ENCODE measurements at places on chromosomes 1 and 21.

DNA sequence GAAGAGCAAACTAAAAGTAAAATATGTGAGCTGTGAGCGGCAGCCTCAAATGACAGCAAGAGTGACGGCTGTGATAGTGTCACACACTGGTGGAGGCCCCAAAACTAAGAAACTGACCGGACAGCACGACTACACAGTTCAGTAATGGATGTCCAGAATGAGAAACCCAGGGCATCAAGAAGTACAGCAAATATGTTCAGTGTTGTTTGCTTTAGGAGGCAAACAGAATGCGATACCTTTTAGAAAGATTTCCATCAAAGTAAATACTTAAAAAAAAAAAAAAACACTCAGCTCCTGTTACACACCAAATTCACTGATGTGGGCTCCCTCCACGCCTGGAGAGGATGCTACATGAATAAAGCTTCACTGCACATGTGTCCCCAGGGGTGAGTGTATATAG is 1.1 kb upstream of the PKP1 start:
- no peak for DNase-seq

DNA sequence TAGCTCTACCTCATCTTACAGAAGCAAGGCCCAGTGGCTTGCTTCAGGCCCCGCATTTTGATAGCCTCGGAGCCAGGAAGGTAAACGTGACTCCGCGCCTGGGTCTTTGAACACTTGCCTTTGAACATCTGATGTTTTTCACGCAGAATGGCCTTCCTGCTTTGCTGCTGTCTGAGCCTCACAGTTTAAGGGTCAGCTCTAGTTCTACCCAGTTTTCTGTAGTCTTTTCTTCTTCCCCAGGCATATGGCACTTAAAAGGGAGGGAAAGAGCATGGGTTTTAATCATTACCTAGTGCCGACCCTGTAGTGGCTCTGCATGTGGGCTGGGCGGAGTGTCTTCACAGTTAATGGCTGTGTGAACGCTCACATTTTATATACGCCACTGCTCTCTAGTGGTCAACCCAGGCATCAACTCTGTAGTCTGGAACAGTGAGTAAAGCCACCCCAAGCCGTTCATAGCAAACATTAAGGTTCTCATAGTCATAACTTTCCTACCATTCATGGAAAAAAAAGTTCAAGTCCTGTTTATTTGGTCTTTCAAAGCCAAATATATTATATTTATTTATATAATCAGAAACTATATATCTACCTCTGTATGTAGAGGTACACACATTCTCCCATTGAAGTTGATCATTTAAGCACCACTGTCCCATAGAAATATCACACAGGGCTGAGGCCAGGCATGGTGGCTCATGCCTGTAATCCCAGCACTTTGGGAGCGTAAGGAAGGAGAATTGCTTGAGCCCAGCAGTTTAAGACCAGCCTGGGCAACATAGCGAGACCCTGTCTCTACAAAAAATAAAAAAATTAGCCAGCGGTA is 78.1 kb downstream of the IER5 start:
- peak; percentile 76 for DNase-seq

DNA sequence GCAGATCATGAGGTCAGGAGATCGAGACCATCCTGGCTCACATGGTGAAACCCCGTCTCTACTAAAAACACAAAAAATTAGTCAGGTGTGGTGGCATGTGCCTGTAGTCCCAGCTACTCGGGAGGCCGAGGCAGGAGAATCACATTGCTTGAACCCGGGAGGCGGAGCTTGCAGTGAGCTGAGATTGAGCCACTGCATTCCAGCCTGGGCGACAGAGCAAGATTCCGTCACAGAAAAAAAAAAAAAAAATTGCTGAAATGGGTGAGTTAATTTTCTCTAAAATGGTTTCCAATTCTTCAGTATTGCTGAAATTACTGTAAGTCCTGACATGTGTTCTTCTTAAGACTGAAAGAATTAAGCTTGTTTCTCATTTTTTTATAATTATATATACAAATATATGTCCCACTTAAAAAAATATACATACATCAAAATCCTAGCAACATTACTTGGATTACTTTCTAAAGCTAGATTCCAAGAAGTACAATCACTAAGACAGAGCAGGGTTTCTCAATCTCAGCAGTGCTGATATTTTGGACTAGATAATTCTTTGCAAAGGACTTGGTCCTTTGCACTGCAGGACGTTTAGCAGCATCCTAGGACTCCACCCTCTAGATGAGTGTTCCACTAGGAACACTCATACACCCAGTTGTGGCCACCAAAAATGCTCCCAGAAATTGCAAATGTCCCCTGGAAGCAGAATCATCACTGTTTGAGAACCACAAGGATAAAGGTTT is 24.8 kb downstream of the ZNHIT6 start:
- no peak for DNase-seq

DNA sequence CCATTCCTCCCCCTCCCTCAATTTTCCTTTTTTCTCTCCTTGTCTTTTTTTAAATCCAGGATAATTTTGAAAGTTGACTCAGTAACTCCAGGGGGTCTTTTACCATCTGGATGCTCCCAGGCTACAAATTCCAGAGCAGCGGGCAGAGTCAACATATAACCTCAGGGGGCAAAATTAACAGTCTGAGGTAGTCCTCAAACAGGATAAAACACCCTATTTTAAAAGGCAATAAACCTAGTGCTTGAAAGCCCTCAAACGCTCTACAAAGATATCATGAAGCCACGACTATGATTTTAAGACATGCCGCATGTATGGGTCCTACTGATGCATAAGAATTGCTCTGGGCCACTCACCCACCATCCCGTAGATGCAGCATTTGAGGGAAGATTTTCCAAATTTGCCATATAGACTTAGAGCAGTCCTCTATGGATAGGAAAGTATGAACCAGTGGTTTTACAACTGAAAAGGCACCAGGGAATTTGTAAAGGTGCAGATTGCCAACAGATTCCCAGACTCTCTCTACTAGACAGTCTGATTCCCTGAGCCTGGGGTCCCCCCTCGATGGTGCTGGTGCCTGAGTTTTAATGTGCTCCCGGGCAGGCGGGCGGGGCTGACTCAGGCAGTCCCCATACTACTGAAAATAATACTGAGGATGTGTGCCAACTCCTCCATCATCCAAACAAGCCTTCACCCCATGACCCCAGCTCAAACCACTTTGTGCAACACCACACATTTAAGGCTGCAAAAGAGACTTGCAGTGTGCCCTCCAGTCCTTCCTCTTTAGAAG is 37.2 kb downstream of the PTPN14 start:
- DNase-seq, result no peak

GRCh38 chr1:31120783-31121180 is 55.3 kb upstream of the PUM1 start:
- no peak for DNase-seq

DNA sequence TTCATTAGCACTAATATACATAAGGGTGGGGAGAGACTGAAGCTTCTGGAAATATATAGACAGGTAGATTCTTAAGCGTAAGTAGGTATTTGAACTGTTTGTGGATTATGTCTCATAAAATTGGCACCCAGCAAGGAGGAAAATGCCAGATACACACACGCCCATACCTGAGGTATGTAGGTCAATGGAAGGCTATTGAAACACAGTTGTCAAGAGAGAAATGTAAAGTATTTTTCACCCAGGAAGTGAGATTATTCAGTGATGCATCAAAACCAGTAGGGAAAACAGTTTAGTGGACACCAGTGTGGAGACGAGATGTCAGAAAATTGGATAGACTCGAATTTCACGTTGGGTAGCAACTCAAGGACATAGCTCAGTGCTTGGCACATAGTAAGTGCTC is 4.7 kb upstream of the RSPH1 start:
- DNase-seq, result no peak

- DNase-seq, result no peak
Observed at GRCh38 chr21:17613242-17613676, 558 bp upstream of the BTG3 start.

GRCh38 chr1:81226603-81226928 is 574.2 kb upstream of the ADGRL2 start:
- DNase-seq, result no peak

DNA sequence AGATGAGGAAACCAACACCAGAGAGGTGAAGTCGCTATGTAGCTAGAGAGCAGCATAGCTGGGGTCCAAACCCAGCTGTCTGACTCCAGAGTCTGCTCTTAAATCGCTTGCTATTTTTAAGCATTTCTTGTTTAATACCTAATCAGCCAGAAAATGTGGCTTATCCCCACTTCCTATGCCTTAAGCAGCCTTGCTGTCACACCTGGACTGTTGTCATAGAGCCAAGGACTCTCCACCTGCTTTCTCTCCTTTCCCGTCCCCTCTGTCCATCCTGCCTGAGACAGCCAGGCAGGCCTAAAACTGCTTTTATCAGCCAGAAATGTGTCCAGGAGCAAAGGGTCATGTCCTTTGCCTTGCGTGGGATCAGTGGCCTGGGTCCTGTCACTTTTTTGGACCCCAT is 28.3 kb upstream of the EPHA8 start:
- no peak for DNase-seq

DNA sequence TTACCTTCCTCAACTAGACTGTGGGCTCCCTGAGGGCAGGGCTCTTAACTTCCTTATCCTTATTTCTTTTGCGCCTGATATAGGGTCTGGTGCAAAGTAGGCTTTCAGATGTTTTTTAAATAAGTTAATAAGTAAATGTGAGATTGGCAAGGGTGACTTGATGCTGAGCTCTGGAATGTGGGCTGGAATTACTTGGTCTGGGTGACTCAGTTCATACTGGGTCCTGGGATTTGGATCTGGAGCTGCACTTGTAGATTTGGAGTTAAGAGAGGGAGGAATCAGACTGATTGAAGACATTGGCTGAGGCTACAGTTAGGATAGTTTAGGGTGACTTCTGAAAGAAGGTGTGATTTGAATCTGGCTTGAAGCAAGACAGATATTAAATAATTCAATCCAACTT is 190.9 kb downstream of the GIPC2 start:
- DNase-seq, result no peak

DNA sequence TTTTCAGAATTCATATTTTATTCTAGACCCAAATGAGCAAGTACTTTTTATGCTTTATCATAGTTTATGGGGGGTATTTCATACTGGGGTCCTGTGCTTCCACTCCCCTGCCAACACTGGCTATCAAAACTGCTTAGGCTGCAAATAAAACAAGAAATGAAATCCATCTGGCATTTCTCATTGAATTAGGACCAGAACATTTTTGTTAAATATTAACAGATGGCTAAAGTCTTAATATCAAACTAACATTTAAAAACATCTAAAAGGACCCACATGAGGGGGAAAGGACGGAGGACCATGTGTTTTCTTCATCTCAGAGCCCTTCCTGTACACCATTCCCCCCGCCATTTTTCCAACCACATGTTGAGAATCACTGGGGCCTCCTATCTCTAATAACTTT is 167.5 kb upstream of the C1orf105 start:
- no peak for DNase-seq

GRCh38 chr1:37931102-37931360 is 15.8 kb downstream of the INPP5B start:
- no peak for DNase-seq

- DNase-seq, result no peak
Observed at GRCh38 chr1:15426492-15427279, 11.6 kb upstream of the CTRC start.

DNA sequence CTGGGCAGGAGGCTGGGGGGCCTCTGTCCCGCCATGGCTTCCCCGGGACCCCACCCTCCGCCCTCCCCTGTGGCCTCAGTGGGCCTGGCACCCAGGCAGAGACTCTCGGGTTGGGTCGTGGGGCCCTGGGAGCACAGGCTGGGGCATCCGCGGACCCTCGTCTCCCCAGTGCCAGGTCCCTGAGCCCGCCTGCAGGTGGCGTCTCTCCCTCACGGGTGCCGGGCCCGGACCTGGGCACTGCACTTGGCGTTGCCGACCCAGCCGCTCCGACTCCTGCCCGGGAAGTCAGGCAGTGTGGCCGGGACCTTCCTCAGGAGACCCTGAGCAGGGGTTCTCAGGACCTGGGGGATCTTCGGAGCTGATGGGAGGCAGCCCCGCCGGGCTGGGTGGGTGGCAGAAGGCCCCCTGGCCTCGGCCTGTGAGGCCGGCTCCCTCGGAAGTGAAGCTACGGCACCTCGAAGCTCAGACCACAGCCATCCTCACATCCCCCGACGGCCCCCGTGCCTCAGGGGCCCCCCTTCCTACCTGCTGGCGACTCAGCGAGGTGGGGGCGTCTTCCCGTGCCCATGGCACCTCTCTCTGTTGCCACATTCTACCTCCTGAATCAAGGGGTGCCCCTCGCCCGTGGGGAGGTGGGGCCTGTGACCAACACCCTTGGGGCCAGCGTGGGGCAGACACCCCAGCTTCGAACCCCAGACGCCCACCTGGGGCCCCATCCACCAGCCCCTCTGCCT is 6.4 kb upstream of the C1orf159 start:
- DNase-seq, result peak; percentile 88
